ENCODE measurements at places on chromosomes 1 and 21.

DNA sequence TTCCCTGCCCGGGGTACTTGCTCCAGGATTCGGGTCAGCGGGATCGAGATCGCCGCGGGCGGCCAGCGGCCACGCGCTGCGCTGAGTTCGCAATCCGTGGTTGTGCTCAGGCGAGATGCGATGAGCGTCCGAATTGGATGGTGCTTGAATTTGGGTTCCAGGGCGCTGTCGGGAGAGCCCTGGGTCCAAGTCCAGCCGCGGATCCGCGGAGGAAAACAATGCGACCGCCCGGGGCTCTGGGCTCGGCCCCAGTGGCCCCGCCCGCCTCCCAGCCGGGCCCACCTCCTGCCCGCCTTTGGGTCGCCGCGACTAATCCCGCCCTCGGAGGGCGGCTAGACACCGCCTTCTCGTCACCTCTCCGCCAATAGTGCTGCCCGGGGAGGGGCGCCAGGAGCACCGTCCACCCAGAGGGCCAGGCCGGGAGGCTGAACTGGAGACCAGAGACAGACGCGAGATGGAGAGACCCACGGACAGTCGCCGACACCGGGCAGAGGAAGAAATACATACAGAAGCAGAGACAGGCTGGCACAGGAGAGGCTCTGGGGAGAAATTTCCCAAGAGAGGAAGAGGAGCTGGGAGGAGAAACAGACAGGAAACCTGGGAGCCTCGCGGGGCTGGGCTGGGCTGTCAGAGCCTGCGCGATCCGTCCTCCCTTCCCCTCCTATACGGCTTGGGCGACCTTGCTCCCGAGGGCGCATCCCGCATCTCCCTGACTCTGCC lies at the start of gene SEMA6C:
SEMA6C (minus strand) TSS at position 220 of the 720 bp plus-strand sequence. CDS start 4,010 bp downstream, outside the sequence.
- peak; percentile 96 for DNase-seq

- DNase-seq: no peak
Observed at GRCh38 chr1:170721621-170722020, 57.7 kb downstream of the PRRX1 start.

GRCh38 chr1:15146142-15146680 lies 7.3 kb upstream of the TMEM51 start:
- DNase-seq: no peak

DNA sequence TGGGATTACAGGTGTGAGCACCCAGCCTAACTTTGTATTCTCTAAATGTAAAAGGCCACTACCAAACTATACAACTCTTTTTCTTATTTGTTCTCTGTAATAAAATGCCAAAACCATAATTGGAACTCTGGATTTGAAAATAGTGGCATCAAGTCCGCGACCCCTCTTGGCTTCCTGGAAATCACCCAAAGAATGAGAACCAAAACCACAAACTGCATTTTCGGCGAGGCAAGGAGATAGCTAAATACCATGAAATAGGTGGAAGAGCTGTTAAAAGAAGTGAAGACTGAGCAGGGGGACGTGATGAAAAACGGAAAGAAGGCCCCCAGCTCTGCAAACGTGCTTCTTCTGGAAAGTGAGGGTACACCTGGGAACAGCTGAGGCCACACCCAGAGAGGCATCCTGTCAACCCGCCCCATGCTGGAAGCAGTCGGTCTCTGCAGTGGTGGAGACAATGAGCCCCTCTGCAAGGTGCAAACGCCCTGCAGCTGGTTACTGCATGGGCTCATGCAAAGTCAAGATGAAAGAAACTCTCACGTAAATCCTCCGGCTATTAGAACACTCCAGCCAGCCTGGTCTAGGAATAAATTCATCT lies 22.5 kb downstream of the VPS26C start:
- DNase-seq: no peak

DNA sequence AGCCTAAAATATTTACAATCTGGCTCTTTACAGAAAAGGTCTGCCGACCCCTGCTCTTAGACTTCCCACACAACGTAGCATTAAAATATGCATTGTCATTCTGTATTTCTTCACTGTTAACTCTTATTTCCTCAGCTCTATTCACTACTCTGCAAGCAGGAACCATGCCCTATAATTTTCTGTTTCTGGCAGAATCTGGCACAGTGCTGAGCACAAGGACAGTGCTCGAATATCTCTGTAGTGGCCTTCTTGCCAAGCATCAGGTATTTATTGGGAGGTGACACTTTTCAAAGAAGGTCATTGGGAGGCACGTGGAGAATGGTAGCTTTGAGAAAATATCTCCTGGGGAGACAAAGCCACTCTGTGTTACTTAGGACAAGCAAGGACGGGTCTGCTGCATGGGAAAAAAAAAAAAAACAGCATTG lies 77.9 kb downstream of the PSMG1 start:
- DNase-seq: no peak
